ENCODE measurements at places on chromosomes 16 and 17. TPM values are rescaled to one million over a fixed set of nuclear protein-coding genes. Genes with fewer than 3 reads are reported as not detected.

DNA sequence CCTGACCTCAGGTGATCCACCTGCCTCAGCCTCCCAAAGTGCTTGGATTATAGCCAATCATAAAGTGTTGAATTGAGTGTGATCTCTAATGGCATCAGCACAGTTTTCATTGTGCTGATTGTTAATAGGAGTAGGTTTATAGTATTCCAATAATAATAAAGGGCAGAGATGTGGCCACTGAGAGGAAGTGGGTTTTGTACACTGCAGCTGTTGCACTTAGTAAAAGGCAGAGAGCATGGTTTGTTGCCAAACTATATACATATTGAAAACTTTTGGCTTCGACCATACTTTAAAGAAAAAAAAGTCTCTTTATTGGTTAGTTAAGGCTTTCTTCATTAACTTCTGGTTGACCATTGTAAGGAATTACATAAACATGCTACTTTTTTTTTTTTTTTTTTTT, 185.9 kb downstream of the CDK5R1 start:
- DNase-seq, result no peak

DNA sequence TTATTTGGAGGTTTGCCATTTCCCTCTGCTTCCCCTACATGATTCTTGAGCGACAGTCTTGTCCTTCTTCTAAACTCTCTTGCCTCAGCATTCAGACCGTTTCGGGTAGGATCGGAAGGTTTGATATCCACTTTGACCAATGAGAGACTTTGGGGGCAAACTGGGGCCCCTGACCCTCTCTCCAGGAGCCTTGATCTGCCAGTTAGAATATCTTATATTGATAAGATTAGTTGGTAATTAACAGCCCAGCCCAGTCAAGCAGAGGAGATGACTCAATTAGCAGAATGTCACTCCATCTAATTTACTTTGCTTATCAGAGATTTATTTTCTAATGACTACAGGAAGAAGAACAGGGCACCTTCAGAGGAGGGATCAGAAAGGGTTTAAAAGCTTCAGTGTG, 532.8 kb downstream of the XYLT1 start:
- no peak for DNase-seq

The TBC1D3E gene
- not detected for total RNA-seq

DNA sequence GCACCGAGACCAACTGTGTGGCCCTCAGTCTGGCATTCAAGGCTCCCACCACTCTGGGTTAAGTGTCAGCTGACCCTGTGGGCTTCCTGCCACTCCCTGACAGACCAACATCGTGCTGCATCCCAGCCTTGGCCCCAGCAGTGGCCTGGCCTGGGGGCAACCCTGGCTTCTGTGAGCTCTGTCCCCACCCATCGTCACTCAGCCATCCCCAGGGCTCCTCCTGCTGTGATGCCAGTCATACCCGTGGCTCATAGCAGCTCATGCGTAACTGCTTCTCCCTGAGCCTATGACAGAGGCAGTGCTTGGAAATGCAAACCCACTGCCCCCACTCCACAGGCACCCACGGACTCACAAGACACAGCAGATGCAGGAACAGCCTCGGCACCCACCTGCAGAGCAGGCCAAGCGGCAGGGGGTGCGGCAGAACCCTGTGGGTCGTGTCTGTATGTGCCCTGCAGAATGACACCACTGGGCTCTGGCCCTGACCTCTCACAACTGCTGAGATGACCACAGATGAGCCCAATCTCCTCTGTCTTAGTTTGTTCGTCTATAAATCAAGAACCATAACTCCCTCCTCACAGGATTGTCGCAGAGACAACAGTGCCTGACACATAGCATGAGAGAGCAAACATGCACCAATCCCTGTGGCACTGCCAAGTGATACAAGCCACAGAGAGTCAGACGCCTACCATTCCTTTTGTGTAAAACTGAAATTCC, 26.6 kb downstream of the PIEZO1 start:
- DNase-seq, result no peak

DNA sequence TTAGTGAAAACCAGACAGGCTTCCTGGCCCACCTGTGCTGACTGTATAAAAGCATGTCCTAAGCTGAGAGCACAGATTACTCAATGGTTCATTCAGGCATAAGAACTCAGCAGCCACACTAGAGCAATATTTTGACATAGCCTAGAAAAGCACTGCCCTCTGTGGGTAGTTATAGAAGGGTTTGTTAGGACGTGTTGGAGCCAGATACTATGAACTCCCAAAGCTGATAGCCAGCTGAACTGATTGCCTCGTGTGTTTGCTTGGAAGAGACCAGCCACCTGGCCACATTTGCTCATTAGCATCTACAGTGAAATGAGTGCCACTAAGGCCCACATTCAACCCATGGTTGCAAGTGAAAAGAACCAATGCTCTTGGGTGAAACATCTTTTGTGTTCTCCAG, 30.8 kb upstream of the ABCA5 start:
- DNase-seq, result no peak

DNA sequence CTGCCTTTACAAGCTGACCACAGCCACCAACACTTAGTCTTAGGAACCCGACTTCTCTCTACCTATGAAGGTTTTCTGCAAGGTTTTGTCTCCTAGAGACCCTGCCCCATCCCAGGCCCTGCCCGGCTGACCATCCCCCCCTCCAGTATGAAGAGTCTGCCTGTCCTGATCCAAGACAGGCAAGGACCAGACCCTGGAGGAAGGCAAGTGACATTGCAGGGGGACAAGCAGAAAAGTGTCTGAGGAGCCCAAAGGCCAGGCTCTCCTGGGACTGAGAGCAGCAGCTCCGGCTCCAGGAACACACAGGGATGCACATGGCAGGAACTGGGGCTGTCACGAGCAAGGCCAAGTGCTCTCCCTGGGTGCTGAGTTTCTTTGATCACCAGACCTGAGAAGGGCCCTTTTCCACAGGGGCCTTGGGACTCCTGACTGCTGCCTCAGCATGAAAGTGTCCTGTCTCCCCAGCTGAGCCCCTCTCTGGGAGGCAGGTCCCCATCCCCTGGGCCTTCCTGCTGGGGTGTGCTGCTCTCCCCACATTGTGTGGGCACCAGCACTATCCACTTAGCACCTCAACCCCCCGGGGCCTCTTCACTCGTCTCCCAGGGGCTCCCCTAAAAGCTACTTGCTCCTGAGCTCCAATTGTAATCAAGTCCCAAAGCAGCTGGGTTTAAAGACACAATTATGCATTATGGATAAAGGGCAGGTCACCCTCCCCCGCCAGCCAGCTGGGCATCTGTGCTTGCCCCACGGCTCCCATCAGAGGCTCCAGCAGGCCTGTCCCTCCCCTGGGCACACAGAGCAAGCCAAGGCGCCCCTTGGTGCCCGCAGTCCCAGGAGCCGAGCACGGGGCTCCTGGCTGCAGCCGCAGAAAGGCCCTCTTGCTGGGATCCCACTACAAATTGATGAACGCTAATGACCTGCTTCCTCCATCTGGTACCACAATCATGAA, 11.6 kb upstream of the CACNG4 start:
- DNase-seq, result no peak

DNA sequence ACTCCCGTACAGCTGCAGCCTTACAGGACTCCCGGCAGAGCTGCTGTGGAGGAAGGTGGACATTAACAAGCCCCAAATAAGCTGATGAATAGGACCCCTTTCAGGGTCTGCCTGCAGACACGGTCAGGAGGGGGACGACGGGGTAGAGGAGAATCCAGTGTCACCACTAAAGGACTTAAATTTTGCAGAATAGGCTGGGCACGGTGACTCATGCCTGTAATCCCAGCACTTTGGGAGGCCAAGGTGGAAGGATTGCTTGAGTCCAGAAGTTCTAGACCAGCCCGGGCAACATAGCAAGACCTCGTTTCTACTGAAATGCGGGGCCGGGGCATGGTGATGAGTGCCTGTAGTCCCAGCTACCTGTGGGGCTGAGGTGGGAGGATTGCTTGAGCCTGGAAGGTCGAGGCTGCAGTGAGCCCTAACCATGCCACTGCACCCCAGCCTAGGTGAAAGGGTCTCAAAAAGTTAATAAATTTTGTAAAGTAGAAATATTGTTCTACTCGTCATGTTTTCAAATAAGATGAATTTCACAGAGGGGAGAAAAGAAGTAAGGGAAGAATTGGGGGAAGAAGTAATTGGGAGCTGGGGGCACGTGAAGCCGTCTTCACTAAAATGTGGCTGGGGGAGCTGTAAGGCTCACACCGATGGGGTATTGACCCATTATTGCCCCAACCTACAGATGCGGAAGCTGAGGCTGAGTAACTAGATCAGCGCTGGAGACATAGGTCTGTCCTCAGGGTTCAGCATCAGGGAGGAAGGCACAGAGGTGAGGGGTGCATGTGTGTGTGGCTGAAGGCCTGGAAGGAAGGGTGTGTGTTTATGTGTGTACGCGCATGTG, 4.7 kb downstream of the LITAFD start:
- DNase-seq, result no peak

DNA sequence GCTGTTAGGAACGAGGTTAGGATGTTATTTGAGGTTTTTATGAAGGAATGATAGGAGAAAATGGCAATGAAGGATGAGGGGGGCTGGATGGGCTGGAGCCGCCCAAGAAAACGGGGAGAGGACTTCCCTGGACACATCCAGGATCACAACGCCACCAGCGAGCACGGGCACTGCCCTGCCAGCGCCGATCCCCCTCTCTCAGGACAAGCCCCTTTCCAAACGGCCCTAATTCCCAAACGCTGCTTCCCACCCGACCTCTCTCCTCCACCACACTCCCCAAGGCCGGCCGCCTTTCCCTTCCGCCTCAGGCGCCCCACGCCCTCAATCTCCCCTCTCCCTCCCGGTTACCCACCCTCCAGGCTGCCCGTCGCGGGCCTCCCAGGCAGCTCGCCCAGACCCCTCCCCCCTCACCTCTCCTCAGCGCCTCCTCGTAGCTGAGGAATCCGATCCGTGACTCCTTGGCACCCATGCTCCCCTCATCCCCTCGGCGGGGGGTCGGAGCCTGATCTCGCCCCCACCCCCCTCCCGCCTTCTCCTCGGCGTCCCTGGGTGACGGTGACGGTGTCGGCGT, 377 bp downstream of the USP32 start:
- no peak for DNase-seq

- DNase-seq, result no peak
Measured at GRCh38 chr16:21950782-21951521, 2.2 kb upstream of the UQCRC2 start.

The MMP15 gene
- total RNA-seq, result 5.1 TPM

DNA sequence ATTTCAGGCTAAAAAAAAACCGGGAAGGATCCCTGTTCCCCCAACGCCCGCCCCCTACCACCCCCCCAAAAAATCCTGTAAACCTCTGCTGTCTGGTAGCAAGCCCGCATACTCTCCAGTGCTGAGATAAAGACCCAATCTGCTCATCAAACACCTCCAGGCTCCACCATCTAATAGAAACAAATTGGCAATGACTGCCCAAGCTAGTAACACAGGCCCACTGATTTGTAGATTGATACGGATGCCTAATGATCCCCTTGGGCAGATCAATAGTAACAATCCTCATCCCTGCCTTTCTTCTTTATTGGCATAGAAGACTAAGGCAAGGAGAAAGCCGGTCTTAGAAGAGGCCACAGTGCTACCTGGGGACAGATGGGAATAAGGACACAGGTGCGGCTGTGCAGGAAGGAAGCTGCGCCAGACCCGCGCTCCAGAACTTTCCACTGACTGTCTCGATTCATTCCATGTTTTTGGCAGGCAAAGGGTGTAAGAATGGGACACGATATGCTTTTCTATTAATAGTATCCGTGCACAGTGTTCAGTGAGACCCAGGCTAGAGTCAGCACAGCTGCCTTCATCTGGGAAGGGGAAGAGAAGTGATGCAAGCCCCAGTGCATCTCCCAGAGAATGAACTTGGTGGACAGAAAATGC, 407.6 kb upstream of the PSMD7 start:
- no peak for DNase-seq

The WDR81 gene
- 15.6 TPM for total RNA-seq

The LPO gene
- total RNA-seq, result not detected

The HIGD1B gene
- total RNA-seq, result not detected

GRCh38 chr16:84058664-84059063, 16.1 kb upstream of the SLC38A8 start:
- DNase-seq, result no peak

- DNase-seq, result no peak
Measured at GRCh38 chr17:68527314-68527713, 15.1 kb downstream of the PRKAR1A start.

DNA sequence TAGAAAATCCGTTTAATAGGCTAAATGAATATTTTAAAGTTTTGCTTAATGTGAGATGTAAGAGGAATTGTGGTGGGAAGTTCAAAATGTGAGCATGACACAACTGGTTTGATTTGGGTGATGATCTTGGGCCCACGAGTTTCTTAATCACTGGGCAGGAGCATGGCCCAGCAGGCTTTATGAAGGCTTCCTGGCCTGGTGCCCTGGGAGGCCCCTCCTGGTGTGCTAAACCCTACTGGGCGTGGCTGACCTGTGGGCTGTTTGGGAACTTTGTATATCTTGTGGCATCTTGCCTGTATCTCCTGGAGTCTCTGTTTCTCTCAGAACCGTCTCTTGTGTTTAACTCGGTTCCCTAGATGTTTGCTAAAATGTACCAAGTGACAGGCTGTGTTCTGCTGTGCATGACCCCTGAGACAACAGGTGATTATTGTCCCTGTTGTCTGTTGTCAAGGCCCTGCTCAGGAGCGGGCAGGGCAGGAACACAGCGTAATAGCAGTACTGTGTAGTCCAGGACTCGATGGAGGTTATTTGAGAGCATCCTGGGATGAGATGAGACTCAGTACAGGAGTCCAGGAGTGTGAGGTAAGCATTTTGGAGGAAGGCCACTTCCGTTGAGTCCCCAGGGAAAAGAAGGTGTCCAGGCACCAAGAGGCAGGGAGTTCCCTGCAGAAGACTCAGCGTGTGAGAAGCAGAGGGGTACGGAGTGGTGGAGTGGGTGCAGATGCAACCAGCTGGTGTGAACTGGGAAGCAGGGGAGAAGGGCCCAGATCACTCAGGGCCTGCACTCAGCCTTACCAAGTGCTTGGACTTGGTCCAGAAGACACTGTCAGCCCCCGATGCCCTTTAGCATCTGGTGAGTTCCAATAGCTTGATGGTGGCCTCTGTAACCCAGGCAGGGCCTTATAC, 48.5 kb downstream of the B9D1 start:
- no peak for DNase-seq

DNA sequence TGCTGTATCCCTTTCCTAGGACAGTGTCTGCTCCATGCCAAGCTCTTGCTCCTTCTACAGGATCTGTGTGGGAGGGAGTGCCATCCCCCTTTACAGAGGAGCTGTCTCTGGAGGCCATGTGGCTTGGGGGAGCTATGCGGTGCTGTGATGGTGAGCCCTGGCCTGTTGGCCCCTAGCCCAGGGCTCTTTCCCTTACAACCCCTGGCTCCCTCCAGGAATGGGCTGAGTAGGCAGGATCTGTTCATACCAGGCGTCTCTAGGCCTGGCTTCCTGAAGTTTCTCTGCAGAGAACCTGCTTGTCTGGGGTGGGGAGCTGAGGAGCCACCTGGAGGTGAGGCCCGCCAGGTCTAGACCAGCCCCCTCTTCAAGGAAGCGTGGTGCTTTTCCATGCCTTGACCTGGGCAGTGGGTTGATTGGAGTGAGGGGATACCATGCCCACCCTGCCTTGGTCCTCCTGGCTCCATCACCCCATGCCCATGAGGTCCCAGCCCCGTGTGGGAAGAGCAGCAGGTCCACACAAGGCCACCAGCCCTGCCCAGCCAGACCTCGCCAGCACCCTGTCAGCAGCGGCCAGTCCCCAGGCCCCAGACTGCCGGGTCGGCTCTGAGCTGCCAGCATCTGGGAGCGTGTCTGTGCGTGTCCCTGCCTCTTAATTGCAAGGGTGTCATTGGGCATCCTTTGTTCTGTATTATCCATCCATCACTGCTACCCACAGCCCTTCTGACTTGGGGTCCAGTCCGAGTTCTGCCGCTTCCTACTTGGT, 14.7 kb downstream of the LLGL2 start:
- DNase-seq, result no peak

The CES1 gene
- total RNA-seq, result 0.13 TPM

GRCh38 chr16:24552705-24553246, 13.4 kb downstream of the RBBP6 start:
- no peak for DNase-seq
